Activated CD4-positive, alpha-beta T cell treated with anti-CD3 and anti-CD28 coated beads, Interleukin-2, Interleukin-4, amounts not matched to agents 100 ng/mL and 50 ng/mL, durations not matched to agents 16 hours and 8 hours (primary cell): ENCODE measurements at places on chromosomes 6 and 20.
A peak's percentile ranks its signal among the peaks of the same experiment; 100 is the strongest.

GRCh38 chr6:124283486-124283885 is 479.8 kb downstream of the NKAIN2 start:
- no peak for DNase-seq

GRCh38 chr20:21342656-21343345 is 39.7 kb downstream of the XRN2 start:
- DNase-seq: no peak

DNA sequence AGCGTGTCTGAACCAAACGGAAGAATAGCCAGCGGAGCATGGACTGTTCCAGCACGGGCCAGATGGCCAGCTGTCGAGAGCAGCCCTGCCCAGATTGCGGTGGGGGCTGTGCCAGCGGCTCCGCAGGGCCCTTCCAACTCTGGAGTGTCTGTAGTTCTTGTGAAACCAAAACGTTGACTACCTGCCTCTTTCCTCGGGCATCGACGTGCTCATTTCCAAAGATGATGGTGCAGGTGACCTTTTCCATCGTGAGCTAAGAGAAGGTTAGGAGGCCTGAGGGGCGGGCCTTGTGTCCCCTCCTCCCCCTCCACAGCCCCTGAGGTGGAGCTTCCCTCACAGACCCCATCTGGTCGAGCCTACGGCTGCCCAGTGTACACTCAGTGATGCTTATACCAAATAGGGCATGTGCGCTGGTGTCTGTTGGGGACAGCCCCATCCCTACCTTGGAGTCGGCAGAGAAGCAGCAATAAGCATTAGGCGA is 12.9 kb upstream of the C20orf144 start:
- no peak for DNase-seq

- DNase-seq: no peak
Measured at GRCh38 chr6:30497714-30498113, 8.4 kb downstream of the HLA-E start.

DNA sequence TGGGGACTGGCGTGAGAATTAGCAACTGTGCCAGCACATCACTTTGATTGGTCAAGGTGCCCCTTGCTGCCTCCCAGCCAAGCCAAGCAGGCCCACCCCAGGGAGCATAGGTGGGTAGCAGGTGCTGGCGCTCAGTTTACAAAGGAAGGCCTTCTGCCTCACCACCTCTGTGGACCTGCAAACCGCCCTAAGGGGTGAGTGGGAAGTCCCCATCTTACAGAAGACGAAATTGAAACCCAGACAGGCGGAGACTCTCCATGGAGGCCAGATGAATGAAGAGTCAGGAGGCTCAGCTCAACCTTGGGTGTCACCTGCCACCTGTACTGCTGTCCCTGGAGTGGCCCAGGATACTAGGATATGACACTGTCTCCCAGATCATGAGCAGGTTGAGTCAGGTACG is 21.5 kb upstream of the MAS1L start:
- DNase-seq: no peak

DNA sequence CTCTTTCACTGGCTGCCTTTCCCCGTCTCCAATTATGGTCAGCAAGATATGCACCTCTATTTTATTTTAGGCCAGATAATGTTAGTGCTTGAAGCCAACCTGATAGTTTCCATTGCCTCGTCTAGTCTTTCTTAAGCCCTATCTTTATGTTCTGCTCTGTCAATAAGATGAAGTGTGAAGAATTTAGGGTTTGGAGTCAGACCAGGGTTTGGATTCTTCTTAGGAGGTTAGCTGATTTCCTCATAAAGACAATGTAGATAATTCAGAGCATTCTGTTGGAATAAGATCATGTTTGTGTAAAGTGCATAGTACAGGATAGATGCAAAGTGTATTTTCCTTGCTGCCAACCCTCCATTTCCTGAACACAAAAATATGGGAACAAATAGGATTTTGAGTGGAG is 43.8 kb downstream of the PKIB start:
- DNase-seq: no peak

- DNase-seq: no peak
Measured at GRCh38 chr6:157442291-157442690, 61.3 kb downstream of the ZDHHC14 start.

DNA sequence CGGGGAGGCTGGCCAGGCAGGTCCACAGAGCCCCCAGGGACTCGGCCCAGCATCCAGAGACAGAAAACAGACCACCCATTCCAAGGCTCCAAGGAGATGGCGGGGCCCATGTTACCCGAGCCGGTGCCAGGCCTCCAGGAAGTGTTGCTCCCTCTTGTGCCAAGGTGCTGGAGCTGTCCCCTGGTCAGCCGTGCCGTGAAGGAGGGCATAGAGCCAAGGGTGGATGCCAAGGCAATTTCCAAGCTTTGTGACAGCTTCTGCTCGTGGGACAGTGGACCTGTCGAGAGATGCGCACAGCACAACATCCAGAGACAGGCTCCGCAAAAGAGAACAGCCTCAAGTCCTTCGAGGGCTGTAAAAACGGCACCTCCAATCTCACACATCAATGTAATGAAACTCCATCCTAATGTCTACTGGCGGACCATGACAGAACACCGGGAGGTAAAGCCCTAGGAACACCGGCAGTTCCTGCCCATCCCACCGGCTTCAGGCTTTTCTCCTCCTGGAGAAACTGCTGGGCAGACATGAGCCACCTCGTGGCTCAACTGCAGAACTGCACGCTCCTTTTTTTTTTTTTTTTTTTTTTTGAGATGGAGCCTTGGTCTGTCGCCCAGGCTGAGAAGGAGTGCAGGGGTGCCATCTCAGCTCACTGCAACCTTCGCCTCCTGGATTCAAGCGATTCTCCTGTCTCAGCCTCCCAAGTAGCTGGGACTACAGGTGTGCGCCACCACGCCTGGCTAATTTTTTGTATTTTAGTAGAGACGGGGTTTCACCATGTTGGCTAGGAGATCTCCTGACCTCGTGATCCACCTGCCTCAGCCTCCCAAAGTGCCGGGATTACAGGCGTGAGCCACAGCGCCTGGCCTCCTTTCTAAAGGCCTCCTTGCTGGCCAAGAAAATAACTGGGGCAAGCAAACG is 30.9 kb upstream of the AVP start:
- peak; percentile 16 for DNase-seq

GRCh38 chr6:81861281-81861680 is 108.8 kb upstream of the TENT5A start:
- no peak for DNase-seq

DNA sequence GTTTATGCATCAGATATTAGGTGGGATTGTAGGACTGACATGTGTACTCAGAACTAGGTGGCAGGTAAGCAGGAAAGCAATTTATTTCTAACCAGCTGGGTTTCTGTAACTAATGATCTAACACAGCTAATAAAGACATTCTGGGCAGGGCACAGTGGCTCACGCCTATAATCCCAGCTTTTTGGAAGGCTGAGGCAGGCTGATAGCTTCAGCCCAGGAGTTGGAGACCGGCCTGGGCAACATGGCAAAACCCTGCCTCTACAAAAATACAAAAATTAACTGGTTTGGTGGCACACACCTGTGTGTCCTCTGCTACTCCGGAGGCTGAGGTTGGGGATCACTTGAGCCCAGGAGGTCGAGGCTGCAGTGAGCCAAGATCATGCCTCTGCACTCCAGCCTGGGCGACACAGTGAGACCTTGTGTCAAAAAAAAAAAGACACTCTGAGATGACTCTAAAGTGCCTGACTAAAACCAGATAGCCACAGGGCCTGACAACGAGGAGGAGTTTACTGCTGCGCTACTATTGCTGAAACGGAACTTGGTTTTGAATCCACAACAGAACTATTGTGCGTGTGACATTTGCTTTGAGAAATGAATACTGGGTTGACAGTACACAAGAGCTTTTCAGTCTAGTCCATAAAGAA is 29.2 kb upstream of the CEP85L start:
- peak; percentile 34 for DNase-seq

- DNase-seq: no peak
Measured at GRCh38 chr20:54197621-54198604, 10.0 kb upstream of the PFDN4 start.

DNA sequence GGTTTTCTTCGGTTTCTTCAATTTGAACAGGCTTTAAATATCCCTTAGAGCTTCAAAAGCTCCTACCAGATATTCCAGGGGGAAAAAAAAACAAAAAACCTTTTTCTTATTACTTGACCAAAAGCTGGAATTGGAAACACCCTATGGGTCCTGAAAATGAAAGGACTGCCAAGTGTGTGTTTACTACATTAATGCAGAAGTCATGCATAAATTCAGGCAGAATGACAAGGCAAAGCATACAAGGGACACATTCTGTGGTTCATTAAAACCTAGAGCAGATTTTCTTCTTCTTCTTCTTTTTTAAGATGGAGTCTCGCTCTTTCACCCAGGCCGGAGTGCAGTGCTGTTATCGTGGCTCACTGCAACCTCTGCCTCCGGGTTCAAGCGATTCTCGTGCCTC is 119.1 kb downstream of the GMDS start:
- no peak for DNase-seq

DNA sequence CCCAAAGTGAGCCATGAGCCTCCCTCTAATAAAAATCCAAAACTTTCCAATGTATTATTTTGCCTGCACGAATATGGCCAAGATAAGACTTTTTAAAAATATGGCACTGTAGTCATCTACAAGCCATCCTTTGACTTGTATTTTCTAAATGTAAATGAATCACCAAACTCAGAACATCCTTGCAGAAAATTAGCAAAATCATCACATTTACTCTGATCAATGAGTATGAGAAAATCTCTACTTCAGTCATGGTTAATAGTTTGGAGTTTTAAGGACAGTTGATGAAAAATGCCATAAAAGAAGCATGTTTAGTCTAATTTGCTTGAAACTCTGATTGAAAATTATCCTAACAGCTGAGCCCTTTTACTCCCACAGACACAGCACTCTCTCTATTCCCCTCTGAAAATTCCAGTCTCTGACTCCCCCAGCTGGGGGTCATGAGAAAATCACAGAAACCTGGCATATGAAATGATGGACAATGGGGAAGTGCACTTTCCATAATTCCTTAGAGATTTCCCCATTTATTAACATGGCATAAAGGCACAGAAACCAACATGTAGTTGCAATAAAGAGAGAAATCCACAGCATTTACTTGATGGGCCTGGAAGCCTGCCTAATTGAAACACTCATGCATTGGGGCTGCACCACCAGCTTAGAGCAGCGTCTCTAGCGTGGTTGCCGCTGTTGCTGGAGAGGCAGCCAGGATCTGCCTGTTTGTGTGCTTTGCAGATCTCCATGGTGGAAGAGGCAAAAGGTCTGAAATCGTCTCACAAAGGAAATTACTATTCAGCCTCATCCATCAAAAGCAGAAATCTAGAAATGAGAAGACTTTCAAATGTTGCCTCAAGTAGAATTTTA is 214.0 kb downstream of the WDR27 start:
- DNase-seq: no peak

DNA sequence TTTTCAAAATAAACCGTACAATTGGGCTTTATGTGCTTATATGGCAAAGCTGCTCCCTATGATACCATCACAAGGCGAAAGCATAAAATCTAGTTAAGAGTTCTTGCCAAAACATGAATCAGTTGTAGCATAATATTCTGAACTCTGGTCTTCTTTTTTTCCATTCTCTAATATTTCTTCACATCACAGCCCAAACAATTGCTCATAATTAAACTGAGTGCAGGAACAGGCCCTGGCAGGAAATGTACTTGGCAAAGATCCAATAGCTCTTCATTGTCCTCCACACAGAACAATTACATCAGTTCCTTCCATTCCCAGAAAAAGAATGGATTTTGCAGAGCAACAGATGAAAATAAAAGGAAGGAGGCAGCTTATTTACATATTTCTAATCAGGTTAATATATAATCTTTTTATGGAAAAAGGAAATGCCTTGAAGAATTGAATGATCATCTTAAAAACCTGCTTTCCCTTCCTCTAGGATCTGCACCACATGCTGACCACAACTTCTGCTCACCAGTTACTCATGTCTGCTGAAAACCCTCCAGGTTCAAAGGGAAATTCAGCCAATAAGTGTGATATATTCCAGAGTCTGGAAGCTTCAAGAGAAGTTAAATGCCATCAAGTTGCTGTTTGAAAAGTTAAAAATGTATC is 123.3 kb upstream of the COL21A1 start:
- no peak for DNase-seq

- DNase-seq: no peak
Measured at GRCh38 chr6:151440930-151441329, 11.0 kb downstream of the RMND1 start.

DNA sequence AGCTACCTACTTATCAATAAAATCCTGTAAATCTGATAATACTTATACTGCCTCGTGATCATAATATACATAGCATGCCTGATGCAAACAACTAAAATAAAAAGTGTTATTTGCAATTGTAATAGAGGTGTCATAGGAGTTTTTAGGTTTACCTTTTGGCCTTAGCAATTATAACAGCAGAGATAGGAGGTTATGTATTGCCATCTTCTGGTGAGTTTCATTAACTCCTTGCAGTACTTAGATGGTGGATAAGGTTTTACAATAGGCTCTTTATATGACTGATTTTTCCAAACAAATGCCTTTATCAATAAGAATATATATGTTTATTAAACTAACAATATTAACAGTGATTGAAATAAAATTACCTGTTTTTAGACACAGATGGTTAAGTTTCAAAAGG is 27.8 kb upstream of the MYCT1 start:
- no peak for DNase-seq

DNA sequence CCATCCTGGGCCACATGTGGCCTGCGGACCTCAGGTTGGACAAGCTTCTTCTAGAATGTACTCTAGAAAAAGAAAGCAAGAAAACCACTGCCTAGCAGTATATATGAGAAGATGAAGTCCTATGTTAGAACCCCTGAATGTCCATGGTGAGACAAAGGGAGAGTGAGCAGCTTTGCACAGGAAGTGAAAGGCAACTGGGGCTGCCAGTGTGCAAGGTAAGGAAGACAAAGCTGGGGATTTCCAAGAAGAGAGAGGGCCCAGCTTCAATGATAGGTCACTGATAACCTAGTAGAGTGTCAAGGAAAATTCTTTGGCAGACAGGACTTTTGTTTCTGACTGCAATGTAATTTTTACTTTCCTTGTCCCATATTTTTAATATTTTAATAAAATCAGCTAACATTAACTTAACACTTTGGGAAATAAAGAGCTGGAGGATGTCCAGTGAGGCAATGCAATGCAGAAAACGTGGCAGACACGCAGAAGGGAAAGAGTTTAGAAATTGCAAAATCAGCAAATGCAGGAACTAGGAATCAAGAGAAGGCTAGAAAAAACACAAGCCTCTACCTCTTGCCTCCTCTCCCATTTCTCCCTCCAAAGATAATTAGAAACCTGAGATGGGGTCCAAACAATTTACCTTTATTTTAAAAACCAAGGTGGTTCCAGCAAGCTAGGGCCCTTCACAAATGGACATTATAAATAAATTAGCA is 47.4 kb downstream of the CYP39A1 start:
- DNase-seq: no peak
